ENCODE measurements at places on chromosomes 1 and 21.

DNA sequence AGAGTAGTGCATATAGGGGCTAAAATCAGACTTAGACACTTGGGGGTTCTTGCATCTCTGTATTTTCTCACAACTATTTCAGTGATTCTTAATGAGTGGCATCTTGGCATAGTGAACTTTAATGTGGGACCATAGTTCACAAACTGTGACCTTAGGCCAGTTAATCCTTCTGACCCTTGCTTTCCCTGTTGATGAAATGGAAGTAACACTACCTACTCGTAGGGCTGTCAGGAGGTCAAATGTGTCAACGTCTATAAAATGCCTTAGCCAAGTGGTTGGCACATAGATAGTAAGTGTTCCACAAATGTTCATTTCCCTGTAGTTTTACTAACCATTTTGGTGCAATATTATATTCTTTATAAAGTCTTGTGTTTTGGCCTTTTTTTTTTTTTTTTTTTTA lies 49.4 kb downstream of the DYRK1A start:
- DNase-seq: no peak

- DNase-seq: no peak
Observed at GRCh38 chr21:34243562-34243961, 120.2 kb upstream of the KCNE2 start.

- DNase-seq: no peak
Observed at GRCh38 chr1:201503397-201504176, 3.3 kb downstream of the CSRP1 start.

DNA sequence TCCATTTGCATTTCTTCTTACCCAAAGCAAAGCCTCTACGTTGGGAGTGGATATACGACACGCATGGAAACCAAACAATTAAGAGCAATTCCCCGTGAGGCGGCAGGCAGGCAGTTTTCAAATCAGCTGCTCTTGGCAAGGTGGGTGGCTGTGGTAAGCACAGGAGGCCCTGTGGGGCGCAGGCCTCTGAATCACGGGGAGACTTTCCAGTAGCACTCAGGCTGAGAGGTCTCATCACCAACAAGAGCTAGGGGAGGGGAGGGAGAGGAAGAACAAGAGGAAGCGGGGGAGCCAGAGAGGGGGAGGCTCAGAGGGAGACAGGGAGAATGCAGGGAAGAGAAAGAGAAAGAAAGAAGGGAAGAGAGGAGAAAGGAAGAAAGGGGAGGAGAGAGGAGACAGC lies 56.4 kb downstream of the MT1HL1 start:
- no peak for DNase-seq

- DNase-seq: no peak
Observed at GRCh38 chr1:47023268-47024140, at the start of gene CYP4X1. Gene CYP4X1 (plus strand): TSS chr1:47023669. CDS start chr1:47023818, 149 bp downstream.

DNA sequence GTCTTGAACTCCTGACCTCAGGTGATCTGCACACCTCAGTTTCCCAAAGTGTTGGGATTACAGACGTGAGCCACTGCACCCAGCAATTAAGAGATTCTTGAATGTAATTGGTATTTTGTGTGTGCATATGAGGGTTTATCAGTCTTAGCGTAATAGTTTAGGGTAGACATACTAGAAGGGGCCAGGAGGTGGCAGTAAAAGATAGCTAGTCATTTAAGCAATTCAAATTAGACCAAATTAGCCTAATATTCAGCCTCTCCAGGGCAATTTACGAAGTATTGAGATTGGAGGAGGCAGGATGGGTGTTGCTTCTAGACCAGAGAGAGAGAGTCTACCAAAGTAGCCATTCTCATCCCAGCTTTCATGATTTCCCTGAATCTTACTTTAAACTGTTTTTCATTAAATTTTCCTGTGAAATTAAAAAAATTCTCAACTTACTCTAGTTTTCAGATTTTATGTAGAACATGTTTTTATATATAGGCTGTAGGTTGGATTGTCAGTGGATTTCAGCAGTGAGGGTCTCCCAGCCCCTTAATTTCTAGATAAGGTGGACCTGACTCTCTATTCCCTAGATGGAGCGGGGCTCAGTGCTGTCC lies 119.7 kb downstream of the HHAT start:
- DNase-seq: no peak

DNA sequence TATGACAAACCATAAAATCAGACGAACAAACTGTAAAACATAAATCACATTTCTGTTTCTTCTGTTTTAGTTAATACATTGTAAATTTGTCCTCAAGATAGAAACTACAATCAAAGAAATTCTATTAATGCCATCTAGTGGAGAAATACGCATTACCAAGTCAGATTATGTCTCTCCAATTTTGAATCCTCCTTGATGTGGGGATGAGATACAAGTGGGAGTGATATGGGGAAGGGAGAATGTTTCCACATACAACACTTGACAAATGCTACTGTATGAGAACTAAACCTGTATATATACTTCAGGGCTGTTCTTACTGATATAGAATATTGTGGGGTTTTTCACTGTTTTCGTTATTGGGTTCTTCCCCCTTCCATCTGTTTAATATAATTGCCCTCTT lies 2.6 kb downstream of the HFM1 start:
- no peak for DNase-seq

- no peak for DNase-seq
Observed at GRCh38 chr1:112714313-112715263, 544 bp downstream of the PPM1J start.

DNA sequence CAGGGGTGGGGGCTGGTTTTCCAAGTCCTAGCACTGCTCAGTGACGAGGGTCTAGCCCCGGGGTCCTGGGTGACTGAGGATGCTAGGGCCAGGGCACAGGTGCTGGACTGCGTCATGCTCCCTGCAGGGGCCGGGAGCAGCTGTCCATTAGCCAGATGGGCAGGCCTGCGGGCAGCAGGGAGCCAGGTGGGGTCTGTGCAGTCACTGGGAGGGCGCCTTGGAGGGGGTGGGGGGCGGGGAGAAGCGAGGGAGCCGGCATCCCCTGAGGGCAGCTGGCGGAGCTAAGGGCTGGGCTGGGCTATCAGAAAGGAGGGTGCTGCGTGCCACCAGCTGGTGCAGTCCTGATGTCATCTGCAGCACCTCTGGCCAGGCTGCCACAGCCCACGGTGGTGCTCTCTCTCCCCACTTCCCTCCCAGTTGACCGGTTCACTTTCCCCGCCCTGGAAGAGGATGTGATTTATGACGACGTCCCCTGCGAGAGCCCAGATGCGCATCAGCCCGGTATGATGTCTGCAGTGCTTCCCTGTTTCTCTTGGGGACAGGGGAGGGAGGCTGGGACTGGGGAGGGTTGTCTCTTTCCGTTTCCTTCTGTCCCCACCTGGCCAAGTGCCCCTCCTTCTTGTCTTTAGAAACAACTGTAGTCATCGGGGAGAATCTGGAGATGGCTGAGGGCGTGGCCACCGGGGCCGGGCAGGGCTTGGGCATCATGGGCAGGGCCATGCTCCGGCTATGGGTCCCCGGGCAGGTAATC lies 63.8 kb downstream of the ARHGEF10L start:
- DNase-seq: no peak

DNA sequence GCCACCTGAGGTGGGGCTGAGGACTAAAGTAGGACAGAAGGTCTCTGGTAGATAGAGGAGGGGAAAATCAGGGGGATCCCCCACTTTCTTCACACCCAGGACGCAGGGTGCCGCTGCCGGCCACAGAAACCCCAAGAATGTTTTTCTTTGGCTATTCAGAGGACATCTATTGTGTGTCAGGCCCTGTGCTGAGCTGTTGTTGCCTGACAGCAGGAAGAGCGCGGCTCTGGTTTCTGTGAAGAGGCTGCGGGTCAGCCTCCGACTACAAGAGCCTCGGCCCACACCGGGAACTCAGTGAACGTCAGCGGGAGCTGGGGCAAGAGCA lies 407 bp upstream of the PIGV start:
- DNase-seq: no peak

GRCh38 chr1:234528074-234528865 lies 49.3 kb upstream of the TARBP1 start:
- DNase-seq: no peak

DNA sequence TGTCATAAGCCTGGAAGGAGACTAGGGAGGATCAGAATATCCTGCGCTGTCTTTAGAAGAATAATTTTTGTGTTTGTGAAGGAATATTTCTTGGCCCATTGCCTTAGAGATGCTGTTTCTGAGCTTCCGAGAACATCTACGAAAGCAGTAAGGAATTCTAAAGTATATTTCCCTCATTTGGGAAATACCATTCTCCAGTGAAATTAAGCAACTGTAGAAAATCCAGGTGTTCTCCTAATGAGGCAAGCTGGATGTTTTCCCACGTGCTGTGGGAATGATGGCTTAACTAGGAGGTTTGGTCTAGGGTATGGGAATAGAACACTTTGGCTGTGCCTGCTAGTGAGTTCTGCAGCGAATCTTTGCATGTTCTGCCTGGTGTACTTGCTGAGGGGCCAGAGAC lies 168.9 kb upstream of the KIAA0040 start:
- DNase-seq: no peak

GRCh38 chr1:64282351-64282750 lies 78.9 kb downstream of the UBE2U start:
- no peak for DNase-seq

DNA sequence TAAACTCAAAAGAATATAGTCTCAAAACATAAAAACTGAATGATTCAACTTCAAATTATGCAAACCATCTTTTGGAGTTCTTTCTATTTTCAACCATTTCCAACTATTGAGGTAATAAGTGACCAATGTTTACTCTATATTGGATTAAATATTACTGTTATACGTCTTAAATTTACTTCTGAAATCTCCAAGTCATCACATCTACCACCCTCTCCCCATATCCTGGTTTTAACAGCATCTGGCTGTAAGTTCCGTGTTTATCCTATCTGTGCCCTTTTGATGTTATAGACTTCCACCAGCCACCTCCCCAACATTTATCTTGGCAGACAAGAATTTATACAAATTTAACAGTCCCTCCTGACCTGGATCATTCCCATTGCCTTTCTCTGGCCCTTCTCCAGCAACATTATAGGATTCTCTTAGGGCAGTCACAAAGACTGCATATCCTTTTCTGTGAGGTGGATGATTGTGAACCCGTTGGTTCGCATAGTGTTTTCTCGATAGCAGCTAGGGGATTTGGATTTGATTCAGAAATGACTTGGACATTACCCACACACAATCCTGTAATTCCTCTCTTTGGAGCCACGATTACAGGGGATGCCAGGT lies 313.4 kb upstream of the FMN2 start:
- DNase-seq: no peak

- DNase-seq: no peak
Observed at GRCh38 chr1:30744060-30744756, 13.4 kb downstream of the LAPTM5 start.

- no peak for DNase-seq
Observed at GRCh38 chr1:43878440-43878839, 55.2 kb upstream of the ARTN start.

DNA sequence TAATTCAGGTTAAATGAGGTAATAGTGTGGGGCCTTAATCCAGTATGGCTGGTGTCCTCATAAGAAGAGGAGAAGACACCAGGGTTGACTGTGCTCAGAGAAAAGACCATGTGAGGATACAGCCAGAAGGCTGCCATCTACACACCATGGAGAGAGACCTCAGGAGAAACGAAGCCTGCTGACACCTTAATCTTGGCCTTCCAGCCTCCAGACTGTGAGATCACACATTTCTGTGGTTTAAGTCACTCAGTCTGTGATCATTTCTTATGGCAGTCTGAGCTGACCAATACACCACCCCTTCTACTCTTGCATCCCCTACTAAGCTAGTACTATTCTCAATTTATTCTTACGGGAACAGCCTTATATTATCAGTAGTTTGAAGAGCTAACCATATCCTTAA lies 310.0 kb downstream of the ZP4 start:
- no peak for DNase-seq

GRCh38 chr1:159076438-159077119 lies at the start of gene AIM2:
Gene AIM2 (minus strand): TSS chr1:159076766. CDS start chr1:159073499, 3,267 bp downstream.
- no peak for DNase-seq

DNA sequence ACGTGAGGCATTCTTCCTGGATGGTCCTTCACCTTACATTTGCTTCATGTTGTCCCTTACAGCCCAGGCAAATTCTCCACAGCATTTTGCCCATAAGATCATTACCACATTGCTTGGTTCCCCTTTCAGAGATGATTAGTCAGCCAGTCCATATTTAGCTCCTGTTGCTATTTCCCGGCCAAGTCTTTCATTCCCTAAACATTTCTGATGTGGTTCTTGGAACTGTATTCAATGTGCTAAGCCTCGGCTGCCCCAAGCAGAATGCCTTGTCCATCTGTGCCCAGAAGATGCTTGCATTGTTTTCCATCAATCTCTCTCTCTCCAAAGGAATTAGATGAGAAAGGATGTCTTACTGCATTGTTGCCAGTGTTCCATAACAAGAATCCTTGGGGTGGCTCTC lies 420.9 kb upstream of the CAMK1G start:
- DNase-seq: no peak

DNA sequence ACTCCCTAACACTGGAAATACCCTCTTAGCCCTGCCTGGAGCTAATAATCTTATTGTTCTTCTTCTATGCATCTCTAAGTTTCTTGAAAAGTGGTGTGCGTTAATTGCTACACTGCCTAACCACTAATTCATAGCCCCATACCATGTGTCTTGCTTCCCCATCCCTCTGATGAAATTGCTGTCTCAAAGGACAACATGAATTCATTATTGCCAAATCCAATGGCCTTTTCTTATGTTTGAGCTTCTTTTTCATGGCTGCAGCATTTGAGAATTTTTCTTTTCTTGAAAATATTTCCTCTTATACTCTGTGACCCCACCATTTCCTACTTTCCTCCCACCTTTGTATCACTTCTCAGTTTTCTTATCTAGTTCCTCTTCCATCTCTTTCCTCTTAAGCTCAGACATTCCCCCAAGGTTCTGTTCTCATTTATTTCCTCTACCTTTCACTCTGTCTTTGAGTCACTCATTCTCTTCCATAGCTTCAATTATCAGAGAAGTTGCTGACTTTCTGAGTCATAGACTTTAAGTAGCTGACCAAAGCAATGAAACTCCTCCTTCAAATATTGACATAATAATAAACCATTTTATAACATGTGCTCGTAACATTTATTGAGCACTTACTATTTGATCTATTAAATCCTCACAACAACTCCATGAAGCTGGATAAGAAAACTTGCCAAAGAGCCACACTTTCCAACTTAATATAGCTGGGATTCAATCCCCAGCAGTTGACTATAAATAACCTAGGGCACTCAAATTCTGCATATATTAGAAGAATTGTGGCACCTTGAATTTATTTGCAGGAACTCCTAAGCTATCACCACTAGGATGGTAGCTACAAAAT lies 35.5 kb upstream of the ATP6V1G3 start:
- DNase-seq: no peak

DNA sequence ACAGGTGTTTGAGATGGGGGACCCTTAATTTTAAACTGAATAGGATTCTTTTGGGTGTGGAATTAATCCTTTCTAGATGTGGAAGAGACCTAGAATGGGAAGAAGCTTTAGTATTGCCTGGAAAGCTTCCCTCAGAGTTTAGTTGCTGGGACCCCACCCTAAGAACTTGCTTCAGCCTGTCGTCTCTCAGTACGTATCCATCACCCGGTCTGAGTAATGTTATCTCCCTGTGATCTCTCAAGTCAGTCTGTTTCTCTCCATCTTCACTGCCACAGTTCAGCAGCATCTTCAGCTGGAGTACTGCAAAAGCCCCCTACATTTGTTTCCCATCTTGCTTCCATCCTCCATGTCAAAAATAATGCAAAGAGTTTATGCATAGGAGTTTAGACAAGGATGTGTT lies 28.9 kb downstream of the CNST start:
- DNase-seq: no peak

- DNase-seq: no peak
Observed at GRCh38 chr1:246778663-246779062, 54.5 kb downstream of the SCCPDH start.
